AG08396 (cell line): ENCODE measurements at places on chromosomes 5 and 9.

GRCh38 chr9:126111556-126111955 is 215.1 kb upstream of the MVB12B start:
- DNase-seq, result no peak

DNA sequence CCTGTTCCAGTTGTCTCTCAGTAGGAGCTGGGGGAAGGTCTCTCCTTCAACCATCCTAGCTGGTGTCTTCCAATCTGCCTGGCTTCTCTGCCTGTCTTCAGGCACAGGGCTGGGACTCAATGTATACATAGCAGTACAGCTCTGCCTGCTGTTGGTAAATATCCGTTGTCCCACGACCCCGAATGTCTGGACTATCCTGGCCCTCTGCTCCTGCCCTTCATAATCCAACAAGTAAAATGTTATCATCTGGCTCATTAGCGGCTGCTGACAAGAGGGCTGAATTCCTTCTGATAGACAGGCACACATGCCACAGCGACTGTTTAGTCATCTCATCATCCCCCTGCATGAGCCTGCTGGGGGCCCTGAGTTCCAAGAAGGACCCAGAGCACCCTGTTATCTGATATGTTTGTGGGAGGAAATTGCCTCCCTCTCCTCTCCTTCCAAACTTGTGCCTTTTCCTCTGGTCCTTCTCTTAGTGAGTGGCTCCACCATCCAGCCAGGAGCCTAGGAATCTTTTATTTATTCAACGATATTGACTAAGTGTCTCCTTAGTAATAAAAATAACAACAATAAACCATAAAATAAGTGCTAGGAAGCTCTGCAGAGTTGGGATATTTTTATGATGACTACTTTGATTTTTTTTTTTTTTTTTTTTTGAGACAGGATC is 29.5 kb upstream of the TGFBR1 start:
- DNase-seq, result peak; percentile 33

DNA sequence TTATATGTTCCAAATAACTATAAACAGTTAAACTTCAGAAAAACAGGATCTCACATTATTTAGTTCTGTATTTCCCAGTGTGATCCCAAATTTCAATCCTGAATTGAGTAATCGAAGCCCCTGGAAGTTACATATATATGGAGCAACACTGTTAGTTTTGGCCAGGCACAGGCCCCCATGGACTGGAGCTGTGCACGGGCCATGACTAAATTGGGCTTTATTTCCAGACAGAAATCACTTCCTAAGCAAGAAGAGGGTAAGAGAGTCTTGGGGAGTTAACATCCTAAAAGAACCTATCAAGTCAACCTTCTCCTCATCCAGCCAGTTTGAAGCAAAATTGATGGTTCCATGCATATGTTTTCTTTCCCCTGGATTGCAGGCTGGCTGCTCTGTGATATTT is 393.0 kb downstream of the TMEM167A start:
- no peak for DNase-seq

DNA sequence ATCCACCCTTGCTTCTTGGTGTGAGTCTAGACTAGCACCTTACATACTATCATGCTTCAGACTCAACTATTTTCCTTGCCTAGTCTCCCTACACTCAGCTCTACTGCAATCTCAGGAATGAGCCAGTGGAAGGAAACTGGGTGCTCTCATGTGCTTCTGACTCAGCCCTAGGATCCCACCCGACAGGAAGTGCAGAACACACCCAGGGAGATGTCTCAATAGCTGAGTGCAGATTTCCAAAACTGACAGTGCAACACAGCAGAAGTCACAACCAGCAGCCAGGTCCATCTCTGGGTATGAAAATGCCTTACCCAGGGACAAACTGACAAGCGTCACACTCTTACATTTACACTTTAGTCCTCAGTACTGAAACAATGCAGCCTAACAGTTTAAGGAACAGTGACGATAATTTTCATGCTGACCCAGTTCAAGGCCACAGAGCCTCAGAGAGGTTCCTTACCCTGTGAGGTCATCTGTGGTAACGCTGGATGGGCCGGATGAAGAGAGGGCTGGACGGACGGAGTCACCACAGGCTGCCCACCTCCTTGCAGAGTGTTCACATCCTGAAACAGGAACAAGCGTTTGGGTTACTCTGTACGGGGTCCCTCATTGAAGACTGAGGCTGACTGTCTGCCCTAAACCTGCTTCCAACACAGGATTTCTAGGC is 33.0 kb downstream of the FKBP15 start:
- peak; percentile 87 for DNase-seq

DNA sequence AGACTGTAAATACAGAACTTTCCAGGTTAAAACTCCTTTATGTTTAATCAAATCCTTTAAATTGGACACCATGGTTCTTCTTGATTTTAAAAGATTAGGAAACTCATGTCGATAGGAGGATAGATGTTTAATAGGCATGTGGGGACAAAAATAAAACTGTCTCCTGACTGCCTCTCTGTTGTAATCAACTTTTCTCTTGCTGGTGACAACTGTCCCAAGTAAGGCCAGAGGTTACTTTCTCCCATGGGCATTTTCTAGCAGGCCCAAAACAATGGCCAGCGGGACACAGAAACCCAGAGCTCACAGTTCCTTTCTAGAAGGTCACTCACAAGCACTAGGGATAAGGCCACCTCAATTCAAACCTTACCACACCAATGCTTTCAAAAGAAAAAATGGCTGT is 14.5 kb downstream of the SLC36A2 start:
- no peak for DNase-seq

- no peak for DNase-seq
Measured at GRCh38 chr5:151195622-151196021, 28.3 kb downstream of the CCDC69 start.

- no peak for DNase-seq
Measured at GRCh38 chr9:27632254-27632653, 59.0 kb upstream of the C9orf72 start.

- no peak for DNase-seq
Measured at GRCh38 chr5:139758510-139759075, 37.0 kb upstream of the PSD2 start.

GRCh38 chr9:134320126-134320867 is 6.0 kb upstream of the RXRA start:
- no peak for DNase-seq

- peak; percentile 26 for DNase-seq
Measured at GRCh38 chr9:111759762-111760639, 34.7 kb downstream of the SHOC1 start.

GRCh38 chr9:99140685-99141314 is 35.9 kb downstream of the TGFBR1 start:
- DNase-seq, result peak; percentile 53

DNA sequence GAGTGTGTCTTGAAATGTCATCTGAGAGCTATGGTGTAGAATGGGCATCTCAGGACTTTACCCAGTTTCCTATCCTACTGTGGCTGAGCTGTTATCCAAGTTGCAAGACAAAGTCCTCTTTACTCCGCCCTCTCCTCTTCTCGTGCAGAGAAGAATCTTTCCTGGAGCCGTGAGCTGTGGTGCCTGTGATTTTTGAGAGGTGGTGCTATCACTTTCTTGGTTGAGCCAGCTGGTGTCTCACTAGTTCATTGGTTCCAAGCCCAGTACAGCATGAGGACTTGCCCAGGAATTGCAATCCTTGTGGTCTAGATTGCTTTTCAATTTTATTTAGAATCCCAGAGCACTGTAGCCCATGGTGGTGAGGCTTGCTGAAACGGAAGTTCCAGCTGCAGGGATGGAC is 2300.3 kb downstream of the MAT2B start:
- DNase-seq, result no peak

- no peak for DNase-seq
Measured at GRCh38 chr9:107216329-107216728, 66.8 kb upstream of the RAD23B start.

DNA sequence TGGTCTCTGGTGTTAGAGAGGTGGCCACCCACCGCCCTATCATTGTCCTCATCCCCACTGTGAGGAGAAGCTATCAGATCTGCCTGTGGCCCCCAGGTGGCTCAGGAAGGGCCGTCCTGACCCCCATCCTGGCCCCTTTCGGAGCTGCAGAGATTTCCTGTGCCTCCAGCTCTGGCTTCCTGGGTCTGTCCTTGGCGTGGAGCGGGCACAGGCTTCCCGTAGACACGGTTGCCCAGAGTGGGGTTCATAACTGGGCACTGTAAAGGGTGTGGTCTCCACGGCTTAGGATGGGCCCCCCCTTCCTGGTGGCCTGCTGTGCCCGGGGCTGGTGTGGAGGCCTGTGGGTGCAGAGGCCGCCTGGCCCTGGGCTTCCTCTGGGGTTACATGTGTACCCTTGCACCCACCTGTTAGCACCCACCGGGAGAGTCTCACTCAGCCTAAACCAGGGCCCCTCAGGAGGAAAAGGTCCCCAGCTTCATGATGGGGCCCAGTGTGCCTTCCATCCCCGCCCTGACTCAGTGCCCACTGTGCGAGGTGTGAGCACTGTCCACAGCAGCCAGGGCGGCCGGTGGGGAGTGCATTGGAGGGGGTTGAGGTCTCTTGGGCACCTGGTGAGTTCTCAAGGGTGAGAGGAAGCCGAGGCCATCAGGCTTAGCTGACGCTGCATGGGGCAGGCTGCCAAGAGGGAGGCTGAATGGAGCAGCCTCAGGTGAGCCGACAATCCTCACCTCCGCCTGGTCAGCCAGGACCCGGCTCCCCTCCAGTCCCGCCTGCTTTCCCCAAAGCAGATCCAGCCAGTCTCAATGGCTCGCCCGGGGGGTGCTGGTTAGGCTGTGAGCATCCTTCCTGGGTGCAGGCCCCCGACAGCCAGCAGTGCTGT is 15.3 kb upstream of the AJM1 start:
- DNase-seq, result no peak

GRCh38 chr5:112614986-112615385 is 122.7 kb upstream of the APC start:
- no peak for DNase-seq

- DNase-seq, result no peak
Measured at GRCh38 chr5:83059341-83059740, 17.9 kb downstream of the TMEM167A start.

- DNase-seq, result no peak
Measured at GRCh38 chr5:103356350-103357091, 98.0 kb downstream of the MACIR start.

DNA sequence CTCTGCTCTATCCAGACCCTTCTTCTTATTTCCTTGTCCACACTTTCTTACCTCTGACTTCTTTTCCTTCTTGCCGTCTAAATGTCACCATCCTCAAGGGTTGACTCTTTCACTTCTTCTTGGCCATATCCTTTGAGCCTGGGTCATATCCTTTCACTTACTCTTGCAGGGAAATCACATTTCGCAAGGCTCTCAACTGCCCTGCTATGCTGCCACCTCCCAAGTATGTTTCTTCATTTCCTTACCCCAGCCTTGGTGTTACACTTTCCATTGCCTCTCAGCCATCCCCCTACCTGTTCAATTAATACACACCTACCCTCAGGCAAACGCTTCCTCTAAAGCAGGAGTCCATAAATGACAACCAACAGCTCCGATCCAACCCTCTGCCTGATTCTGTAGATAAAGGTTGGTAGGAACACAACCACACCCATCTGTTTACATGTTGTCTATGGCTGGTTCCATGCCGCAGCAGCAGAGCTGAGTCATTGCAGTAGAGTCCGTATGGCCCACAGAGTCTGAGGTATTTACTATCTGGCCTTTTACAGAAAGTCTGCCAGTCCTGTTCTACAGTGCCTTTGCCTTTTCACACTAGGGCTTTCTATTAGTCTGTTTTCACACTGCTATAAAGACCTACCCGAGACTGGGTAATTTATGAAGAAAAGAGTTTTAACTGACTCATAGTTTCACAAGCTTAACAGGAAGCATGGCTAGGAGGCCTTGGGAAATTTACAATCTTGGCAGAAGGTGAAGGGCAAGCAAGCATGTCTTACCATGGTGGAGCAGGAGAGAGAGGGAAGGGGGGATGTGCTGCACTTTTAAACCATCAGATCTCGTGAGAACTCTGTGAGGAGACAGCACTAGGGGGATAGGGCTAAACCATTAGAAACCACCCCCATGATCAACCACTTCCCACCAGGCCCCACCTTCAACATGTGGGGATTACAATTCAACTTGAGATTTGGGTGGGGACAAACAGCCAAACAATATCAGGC is 97.9 kb downstream of the SV2C start:
- no peak for DNase-seq

- no peak for DNase-seq
Measured at GRCh38 chr9:89449261-89449671, 48.6 kb downstream of the SEMA4D start.

- no peak for DNase-seq
Measured at GRCh38 chr5:35745660-35746059, 111.0 kb upstream of the IL7R start.

- no peak for DNase-seq
Measured at GRCh38 chr5:137501846-137502406, 2.8 kb upstream of the SPOCK1 start.

- no peak for DNase-seq
Measured at GRCh38 chr5:41004931-41005330, 66.2 kb downstream of the MROH2B start.

- DNase-seq, result peak; percentile 78
Measured at GRCh38 chr9:37913480-37914153, 9.7 kb upstream of the SLC25A51 start.

DNA sequence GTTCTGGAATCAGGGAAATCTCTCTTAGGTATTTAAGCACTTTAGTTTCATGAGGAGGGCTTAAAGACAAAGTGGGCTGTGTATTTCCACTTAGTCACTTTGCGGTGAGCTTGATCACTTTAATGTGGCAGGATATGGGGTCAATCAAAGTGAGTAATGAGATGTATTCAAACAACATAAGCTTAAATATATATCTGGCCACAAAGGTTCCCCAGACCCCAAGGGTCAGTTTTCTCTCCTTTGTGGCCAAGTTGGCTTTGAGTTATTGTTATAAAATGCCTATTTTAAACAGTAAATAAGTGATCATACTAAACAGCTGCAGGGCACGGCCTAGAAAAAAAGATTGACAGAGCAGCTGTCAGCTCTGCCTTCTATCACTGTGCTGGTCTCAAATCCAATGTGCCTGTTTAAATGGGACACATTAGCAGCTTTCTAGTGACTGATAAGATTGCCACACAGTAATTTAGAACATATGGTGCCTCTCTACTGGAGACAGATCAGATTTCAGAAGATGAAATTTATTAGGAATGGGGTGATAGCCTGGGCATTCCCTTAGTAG is 363.9 kb downstream of the AGTPBP1 start:
- DNase-seq, result no peak

GRCh38 chr9:137320555-137321384 is 18.7 kb upstream of the NRARP start:
- peak; percentile 12 for DNase-seq

GRCh38 chr9:9612270-9612669 is 1000.5 kb downstream of the PTPRD start:
- no peak for DNase-seq

- no peak for DNase-seq
Measured at GRCh38 chr9:116978155-116978554, 291.1 kb downstream of the TRIM32 start.

DNA sequence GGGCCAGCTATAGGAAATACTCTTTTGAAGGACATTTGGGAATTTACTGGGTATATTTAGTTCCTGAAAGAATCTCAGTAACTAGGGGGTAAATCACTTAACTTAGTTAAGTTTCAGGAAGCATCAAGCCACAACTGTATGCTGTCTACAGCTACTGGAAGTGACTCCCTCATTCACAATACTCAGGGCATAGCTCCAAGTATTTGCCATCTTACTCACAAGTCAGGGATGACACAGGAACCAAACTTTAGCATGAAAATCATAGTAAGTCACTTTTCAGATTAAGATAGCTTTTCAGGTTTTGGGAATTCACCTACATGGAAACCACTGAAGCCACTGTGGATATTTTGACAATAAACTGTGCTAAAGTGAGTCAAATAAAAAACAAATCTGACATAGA is 242.4 kb upstream of the ATP10B start:
- peak; percentile 3 for DNase-seq

- DNase-seq, result no peak
Measured at GRCh38 chr9:94870793-94871558, 144.5 kb downstream of the AOPEP start.
